Effector memory CD4-positive, alpha-beta T cell (primary cell): ENCODE measurements at places on chromosomes 4 and X.
A peak's percentile ranks its signal among the peaks of the same experiment; 100 is the strongest.

DNA sequence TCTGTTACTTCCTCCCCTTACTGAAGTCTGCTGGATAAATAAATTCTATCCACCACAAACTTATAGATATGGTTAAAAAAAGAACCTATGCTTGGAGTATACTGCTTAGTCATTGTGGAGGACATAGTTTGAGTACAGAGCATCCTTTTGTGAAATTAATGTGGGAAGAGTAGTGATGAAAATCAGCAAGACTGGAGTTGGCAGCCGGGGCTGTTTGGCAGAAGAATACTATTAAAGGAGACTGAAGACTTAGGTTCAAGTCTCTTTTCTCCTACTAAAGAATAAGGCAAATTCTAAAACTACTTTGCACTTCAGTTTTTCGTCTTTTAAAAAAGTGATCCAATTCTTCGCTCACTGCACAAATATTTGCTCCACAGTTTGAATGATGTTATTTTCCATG, 326.6 kb upstream of the ATOH1 start:
- no peak for DNase-seq

- DNase-seq: no peak
These were observed 34.9 kb downstream of the NOCT start for GRCh38 chr4:139050446-139050845.

DNA sequence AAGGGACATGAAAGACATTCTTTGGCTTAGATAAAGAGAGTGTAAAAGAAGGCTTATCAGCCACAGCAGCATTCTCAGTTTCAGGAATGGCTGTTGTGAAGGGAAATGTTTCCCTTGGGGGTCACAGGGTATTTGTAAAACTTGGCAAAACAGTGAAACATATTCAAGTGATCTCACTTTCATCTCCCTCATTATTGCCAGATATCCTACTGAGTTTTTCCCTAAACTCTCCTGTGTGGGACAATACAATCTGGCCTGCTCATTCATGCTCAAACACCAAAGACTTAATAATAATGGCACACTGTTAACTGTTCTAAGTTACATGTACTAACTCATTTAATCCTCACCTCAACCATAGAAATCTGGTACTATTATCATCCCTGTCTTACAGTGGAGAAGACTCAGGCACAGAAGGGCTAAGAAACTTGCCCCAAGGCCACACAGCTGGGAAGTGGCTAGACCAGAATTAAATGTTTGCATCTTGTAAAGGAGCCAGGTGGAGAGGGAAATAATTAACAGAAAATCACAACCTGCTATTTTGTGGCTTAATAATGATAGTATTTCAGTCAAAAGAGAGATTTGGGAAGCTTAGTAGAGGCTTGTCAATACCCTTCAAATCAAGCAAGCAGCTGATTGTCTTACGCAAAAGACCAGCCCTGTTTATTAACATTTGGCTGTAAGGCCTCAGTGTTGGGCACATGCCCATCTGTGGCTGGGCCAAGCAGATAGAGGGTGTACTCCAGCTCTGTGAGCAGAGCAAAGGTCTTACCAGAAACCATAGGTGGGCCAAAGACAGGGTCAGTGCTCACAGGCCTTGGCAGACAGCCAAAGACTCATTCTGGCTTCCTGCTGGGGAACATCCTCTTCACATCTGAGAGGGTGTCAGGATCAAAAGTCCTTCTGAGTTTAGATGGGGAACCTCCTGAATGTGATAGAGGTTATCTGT, 17.3 kb downstream of the SMPX start:
- DNase-seq: no peak

- peak; percentile 70 for DNase-seq
These were observed at the start of gene RAB9A for GRCh38 chrX:13688958-13689740. RAB9A (plus strand) TSS chrX:13689128; CDS start chrX:13708747, 19,619 bp downstream.
